ENCODE measurements at places on chromosomes 1 and 21. TPM values are rescaled to one million over a fixed set of nuclear protein-coding genes. Genes with fewer than 3 reads are reported as not detected.

GRCh38 chr21:15837645-15838044 lies 107.9 kb downstream of the USP25 start:
- peaks cover 3% of the 10 kb centered on the region for H3K4me1 ChIP-seq
- H3K27me3 ChIP-seq: no peaks in the 10 kb centered on the region
- no peak overlapping the region for H3K27ac ChIP-seq
- H3K4me3 ChIP-seq: no peak overlapping the region
- DNase-seq: no peak
- H3K36me3 ChIP-seq: no peaks in the 10 kb centered on the region

DNA sequence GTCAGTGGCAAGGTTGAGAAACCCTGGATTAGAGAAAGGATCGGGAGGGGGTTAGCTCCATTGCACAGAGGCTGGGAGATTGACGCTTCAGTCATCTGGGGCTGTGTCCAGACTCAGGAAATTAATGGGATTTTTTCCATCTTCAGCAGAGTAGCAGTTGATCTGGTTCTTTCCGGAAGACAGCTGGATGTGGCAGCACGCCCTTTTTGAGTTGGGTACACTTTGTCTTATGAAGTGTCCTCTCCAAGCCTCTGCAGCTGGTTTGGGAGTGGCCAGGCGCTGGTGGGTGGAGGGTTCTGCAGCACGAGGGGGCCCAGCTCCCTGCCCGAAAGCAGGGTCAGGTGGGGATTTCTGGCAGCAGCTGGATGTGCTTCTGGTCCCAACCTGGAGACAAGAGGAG lies 95.1 kb downstream of the TAS1R2 start:
- no peak overlapping the region for H3K27ac ChIP-seq
- H3K27me3 ChIP-seq: peaks cover 34% of the 10 kb centered on the region
- no peak overlapping the region for H3K4me3 ChIP-seq
- DNase-seq: no peak

DNA sequence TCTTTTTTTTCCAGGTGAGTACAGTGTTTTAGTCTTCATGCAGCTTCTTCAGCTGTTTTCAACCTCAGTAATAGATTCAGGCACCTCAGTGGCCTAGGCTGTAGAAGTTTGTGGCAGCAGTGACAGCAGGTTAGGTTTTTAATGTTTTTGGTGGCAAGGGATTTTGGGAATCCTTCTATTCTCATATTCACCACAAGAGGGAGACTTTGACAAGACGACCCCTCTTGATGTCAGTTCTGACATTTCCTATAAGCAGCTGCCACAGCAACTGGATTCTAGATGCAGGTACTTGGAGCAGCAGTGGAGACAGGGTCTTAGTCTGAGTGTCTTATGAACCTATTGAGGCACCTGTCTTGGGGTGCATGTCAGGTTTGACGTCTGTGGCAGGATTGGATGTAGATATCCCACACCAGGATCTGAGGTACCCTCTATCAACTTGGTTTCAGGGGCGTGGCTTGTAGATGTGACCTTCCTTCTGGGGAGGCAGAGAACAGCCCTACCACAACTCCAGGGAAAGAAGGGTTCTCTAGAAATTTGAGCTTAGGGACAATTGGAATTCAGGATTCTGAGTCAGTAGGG lies 1104.2 kb upstream of the TMPRSS15 start:
- H3K36me3 ChIP-seq: no peaks in the 10 kb centered on the region
- peak; percentile 31 for DNase-seq
- no peaks in the 10 kb centered on the region for H3K27me3 ChIP-seq
- H3K4me3 ChIP-seq: no peak overlapping the region

DNA sequence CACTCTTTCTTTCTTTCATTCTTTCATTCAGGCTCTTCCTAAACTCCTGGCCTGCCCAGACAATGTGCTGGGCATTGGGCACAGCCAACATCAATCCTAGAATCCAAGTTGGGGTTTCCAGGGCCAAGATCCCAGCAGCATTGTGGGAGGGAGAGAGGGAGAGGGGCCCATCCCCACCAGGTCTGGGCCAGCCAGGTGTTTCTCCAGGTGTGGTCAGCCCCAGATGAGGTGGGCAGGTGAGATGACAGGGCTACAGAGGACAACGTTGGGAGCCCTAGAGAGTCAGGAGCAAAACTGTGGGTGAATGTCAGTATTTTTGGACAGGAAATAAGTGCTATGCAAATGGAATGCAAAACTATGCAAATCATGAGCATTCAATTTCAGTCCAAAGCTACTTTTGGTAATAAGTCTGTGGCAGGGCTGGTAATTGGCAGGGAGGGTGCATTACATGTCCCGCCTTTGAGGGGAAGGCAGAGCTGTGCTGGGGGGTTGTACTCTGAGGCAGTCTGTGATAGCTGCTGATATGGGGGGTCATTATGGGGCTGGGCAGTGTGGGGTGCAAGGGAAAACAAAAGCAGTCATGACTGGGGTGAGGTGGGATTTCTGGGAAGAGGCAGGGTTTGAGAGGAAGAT lies 139.9 kb upstream of the IGSF21 start:
- no peaks in the 10 kb centered on the region for H3K36me3 ChIP-seq
- DNase-seq: no peak
- H3K4me1 ChIP-seq: no peaks in the 10 kb centered on the region
- H3K4me3 ChIP-seq: no peak overlapping the region
- no peak overlapping the region for H3K27ac ChIP-seq

- H3K27me3 ChIP-seq: no peaks in the 10 kb centered on the region
- H3K36me3 ChIP-seq: no peaks in the 10 kb centered on the region
- peaks cover 14% of the 10 kb centered on the region for H3K4me1 ChIP-seq
- DNase-seq: no peak
- H3K4me3 ChIP-seq: no peak overlapping the region
- H3K27ac ChIP-seq: no peak overlapping the region
Measured at GRCh38 chr1:25021591-25022215, 91.6 kb upstream of the RUNX3 start.

DNA sequence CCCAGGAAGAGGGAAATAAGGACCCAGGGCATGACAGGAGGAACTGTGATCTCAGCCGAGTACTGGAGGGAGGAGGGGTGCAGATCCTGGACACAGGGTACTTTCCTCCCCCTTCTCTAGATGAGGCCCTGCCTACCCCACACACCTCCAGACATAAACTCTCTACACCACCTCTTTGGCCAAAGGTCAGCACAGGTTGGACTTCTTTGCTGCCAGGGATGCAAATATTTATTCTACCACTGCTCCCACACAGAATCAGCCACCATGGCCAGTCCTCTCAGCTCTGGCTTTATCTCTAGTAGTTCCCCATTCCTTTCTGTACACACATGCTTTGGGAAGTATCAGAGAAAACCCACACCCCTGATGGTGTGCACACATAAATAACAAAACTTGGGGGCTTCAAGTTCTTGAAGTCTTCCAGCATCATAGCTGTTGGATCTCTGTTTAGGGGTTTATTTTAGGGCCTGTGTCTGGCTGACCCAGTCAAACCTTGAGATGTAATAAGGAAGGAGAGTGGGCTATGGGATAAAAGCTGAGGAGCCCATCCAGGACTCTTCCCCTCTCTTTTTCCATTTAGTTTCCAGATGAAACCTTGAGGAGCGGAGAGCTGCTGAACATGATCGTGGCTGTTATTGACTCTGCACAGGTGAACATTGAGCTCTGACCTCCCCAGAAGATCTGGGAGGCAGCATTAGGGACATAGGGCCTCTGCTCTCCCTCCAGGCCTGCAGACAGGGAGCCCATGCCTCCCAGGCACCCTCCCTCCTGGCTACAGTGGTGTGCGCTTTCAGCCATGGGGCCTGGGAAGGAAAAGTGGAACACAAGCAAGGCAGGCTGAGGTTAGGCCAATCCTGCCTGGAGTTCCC lies 6.7 kb upstream of the SLC27A3 start:
- H3K4me1 ChIP-seq: no peaks in the 10 kb centered on the region
- no peaks in the 10 kb centered on the region for H3K27me3 ChIP-seq
- no peak overlapping the region for H3K4me3 ChIP-seq
- H3K27ac ChIP-seq: no peak overlapping the region

GRCh38 chr1:207969528-207969927 lies 58.6 kb upstream of the CD34 start:
- peaks cover 41% of the 10 kb centered on the region for H3K27me3 ChIP-seq
- H3K36me3 ChIP-seq: no peaks in the 10 kb centered on the region
- no peak for DNase-seq

- no peak overlapping the region for H3K27ac ChIP-seq
- no peaks in the 10 kb centered on the region for H3K36me3 ChIP-seq
- H3K27me3 ChIP-seq: no peaks in the 10 kb centered on the region
- H3K4me1 ChIP-seq: peaks cover 16% of the 10 kb centered on the region
- peak; percentile 44 for DNase-seq
Measured at GRCh38 chr1:232143315-232143886, 486.5 kb downstream of the SIPA1L2 start.

DNA sequence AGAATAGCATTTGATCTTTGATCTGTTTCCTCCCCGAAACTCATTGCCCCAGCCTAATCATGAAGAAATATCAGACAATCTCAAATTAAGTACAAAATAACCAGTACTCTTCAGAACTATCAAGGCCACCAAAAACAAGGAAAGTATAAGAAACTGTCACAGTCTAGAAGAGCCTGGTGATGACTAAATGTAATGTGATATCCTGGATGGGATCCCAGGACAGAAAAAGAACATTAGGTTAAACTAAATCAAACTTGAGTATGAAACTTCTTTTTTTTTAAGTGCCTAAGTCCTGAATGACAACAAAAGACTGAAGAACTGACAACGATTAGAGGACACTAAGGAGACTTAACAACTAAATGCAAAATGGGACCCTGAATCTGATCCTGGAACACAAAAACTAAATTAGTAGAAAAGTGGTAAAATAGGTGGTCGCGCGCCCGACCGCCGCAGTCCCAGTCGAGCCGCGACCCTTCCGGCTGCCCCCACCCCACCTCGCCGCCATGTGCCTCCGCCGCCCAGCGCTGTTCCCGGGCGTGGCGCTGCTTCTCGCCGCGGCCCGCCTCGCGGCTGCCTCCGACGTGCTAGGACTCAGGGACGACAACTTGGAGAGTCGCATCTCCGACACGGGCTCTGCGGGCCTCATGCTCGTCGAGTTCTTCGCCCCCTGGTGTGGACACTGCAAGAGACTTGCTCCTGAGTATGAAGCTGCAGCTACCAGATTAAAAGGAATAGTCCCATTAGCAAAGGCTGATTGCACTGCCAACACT lies 5.5 kb upstream of the PRKAB2 start:
- no peak for DNase-seq
- peaks cover 10% of the 10 kb centered on the region for H3K4me1 ChIP-seq
- no peak overlapping the region for H3K4me3 ChIP-seq
- H3K36me3 ChIP-seq: no peaks in the 10 kb centered on the region

NTNG1 gene
- 0.62 TPM for total RNA-seq

CASQ1 gene
- total RNA-seq: not detected

TINAGL1 gene
- not detected for total RNA-seq

FNBP1L gene
- total RNA-seq: 114 TPM

All from neural progenitor cell (in vitro differentiated cells).